ENCODE measurements at places on chromosomes 2 and 18.

DNA sequence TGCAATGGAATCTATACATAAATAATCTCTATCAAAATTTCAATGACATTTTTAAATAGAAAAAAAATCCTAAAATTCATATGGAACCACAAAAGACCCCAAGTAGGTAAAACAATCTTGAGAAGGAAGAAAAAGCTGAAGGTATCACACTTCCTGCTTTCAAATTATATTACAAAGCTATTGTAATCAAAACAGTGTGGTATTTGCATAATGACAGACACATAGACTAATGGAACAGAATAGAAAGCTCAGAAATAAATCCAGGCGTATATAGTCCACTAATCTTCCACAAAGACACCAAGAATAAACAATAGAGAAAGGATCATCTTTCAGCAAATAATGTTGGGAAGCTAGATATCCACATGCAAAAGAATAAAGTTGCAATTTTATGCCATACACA, 699.8 kb upstream of the ID2 start:
- no peak for DNase-seq

GRCh38 chr2:204049635-204050034, 113.1 kb downstream of the ICOS start:
- DNase-seq: peak; percentile 9

DNA sequence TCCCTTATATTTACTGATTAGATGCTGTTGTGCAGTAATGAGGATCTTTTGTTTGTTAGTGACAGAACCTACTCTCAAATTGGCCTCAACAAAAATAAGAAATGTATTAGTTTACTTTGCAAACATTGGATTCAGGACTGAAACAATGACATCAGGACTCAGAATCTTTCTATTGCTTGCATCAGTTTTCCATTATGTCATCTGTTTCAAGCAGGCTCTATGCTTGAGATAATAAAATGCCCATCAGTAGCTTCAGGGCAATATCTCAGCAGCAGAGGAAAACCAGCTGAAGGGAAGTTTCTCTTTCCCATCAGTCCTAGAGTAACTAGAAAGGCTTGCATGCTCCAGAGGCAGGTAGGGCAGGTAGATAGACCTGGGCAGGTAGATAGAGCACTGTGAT, 375.5 kb upstream of the SLC8A1 start:
- no peak for DNase-seq

DNA sequence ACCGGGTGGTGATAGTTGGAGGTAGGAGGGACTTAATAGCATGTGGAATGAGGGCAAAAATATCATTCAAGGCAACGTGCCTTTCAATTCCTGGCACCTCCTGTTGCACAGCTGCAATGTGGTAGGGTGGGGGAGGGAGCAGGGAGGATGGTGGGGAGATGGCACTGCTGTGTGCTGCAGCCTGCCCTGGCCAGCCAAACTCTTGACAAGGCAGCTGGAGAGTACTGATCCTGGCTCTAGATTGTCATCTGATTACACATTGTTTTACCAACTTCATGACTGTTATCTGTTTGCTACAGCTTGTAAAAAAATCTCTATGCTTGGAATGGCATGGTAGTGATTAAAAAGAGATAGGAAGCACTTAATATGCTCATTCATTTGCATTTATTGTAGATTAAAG, 47.7 kb downstream of the PLCL1 start:
- no peak for DNase-seq

DNA sequence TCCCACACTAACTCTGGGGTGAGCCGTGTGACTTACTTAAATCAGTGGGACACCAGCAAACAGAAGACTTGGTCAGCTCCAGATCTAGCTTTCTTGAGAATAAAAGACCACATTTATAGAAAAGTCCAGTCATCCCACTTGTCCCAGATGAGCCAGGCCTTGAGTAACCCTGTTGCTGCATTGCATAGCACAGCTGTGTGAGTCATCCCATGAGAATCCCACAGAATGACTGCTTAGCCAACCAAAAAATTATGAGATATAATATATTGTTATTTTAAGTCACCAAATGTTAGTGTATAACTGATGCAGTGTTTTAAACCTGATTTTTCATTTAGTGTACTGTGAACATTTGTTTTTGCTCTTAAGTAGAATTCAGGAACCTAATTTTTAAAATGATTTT, 94.2 kb upstream of the FSHR start:
- no peak for DNase-seq

DNA sequence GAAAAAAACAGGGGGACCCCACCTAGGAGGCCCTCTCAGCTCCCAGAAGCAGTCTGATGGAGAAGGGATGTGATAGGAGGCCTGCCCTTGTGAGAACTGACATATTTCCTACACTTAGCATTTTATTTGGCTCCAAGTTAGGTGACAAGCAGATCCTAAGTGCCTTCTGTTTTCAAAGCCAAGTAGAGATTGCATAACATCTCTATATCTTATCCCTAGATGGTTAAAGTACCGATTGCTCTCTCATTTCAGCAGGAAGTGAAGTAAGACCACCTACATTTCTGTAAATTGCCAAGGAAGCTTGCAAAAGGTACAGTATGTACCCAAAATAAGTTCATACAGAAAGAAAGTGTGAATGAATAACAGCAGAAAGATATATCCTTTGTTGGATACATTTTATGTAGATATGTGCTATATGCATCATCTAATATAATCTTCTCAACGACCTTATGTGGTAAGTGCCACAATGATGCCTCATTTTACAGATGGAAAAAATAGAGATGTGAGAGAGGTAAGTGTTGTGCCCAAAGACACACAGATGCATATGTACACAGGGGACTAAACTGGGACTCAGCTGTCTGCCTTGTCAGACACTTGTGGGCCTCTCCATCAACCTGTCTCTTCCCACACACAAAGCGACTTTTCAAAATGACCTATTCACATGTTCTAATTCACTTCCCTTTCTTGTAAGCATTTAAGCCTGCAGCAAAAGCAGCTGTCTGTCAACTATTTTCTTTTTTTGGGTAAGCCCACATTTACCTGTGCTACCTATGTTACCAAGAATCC, 38.9 kb downstream of the DHRS9 start:
- no peak for DNase-seq

GRCh38 chr2:122743021-122743675, 987.7 kb downstream of the TSN start:
- DNase-seq: no peak

DNA sequence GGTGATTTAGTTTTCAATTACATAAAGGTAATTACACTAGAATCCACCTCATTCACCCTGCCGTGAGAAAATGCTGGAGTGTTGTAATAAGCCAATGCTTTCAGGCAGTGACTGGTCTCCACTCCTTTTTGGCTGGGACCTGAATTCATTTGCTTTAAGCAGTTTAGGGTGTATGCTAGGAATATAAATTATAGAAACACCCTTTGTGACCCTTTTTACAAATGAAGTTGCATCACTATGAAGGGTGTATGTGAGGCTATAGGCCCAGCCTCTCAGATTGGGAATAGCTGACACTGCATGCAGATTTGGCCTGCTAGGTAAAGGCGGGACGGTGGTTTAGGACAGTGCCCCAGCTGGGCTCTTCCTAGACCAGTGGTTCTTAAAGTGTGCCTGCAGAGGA, 50.8 kb upstream of the NFE2L2 start:
- no peak for DNase-seq

DNA sequence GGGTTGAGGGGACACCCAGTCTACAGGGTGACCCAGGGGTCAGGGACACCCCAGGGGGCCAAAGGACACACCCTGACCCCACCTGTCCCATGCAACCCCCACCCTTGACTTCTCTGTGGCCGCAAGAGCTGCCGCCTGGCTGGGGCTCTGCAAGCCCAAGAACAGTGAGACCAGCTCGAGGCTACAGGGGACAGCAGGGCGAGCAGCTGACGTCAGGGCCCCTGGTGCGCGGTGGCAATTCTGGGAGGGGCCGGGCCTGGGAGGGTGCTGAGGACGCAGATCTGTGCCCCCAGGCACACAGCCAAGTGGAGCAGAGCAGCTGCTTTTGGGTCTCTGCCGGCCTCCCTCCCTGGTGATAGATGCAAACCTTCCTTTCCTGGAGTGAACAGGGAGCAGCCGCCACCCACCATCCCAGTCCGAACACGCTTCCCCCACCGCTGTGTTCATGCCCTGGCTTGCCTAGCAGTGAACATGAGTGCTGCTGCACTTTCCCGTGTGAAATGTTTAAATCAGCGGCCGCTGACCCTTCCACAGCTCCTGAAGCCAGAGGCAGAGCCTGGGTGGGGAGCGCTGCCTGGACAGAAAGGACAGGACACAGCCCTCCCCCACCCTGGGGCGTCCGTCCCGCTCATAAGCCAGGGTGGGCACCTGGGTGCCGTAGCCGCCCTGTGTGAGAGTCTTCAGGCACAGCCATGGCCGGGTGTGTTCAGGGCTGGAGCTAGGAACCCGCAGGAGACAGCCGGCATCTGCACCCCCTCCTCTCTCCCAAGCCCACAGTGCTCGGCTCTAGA, 46.9 kb downstream of the SLC66A2 start:
- no peak for DNase-seq

- DNase-seq: no peak
Observed at GRCh38 chr2:149616681-149617456, 29.3 kb upstream of the MMADHC start.
